Mesothelial cell of epicardium (in vitro differentiated cells): ENCODE measurements at places on chromosomes 12 and 14. TPM values are rescaled to one million over a fixed set of nuclear protein-coding genes. Genes with fewer than 3 reads are reported as not detected.

GRCh38 chr14:51834240-51834639 lies 26.2 kb upstream of the GNG2 start:
- no peaks in the 10 kb centered on the region for H3K4me1 ChIP-seq
- DNase-seq, result no peak
- H3K4me3 ChIP-seq, result no peak overlapping the region
- H3K27me3 ChIP-seq, result peaks cover 6% of the 10 kb centered on the region

GRCh38 chr12:5557906-5558305 lies 126.0 kb downstream of the NTF3 start:
- H3K4me1 ChIP-seq, result peaks cover 14% of the 10 kb centered on the region
- H3K36me3 ChIP-seq, result no peaks in the 10 kb centered on the region
- H3K27ac ChIP-seq, result no peak overlapping the region
- DNase-seq, result no peak
- H3K4me3 ChIP-seq, result no peak overlapping the region
- no peaks in the 10 kb centered on the region for H3K27me3 ChIP-seq

DNA sequence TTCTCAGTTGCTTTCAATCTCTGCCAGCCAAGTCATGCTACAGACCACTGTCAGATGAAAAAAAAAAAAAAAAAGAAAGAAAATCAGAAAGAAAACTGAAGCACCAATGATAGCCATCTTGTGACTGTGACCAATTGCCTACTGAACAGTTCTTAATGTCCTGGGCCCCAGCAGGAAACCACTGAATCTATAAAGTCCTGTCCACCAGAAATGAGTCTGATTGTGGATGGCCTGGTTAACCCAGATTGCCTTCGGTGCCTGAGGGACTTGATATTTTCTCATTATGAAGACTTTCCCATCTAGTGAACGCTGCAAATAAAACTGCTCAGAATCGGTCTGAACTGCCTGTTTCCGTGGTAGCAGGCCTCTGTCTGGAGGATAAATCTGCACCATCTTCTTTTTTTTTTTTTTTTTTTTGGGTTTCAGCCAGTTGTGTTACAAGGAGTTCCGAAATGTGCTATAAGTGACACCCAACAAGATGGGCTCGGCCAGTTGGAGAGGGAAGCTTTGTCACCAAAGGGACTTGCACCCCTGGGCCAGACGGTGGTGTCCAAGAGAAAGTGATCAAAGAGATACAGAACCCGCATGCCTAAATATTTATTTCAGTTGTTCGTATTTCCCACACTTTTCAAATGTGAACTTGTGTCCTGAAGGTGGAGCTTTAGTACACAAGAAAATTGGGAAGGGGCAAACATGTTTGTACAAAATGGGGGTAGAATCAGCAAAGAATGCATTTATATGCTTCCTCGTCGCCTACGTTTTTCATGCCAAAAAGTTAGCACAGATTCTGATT lies 3.0 kb upstream of the PLXNC1 start:
- DNase-seq, result no peak
- H3K27me3 ChIP-seq, result peaks cover 81% of the 10 kb centered on the region
- H3K36me3 ChIP-seq, result no peaks in the 10 kb centered on the region
- H3K4me1 ChIP-seq, result peaks cover 5% of the 10 kb centered on the region
- H3K4me3 ChIP-seq, result no peak overlapping the region

GRCh38 chr12:26369588-26369987 lies 174.2 kb downstream of the SSPN start:
- no peak overlapping the region for H3K27ac ChIP-seq
- H3K27me3 ChIP-seq, result no peaks in the 10 kb centered on the region
- no peak for DNase-seq
- H3K4me3 ChIP-seq, result no peak overlapping the region

DNA sequence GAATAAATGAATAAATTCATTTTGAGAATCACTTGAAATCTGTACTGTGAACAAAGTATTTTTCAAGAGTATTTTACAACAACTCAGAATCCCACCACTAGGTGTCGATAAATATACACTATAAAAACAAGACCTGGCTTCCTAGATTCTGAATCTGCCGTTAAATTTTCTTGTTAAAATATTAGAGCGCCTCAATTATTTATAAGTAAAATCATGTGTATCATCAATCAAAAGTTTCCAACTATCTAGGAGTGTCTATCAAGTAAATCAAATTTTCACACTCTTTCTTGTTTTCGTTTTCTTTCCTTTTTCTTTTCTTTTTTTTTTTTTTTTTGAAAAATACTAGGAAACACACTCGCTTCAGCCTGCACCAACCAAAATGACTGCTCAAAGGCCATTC lies 179.2 kb upstream of the DCN start:
- no peak for DNase-seq
- H3K27ac ChIP-seq, result no peak overlapping the region
- no peaks in the 10 kb centered on the region for H3K36me3 ChIP-seq
- H3K4me3 ChIP-seq, result no peak overlapping the region

GRCh38 chr14:89382901-89383845 lies 33.9 kb downstream of the FOXN3 start:
- no peak overlapping the region for H3K27ac ChIP-seq
- peaks cover 7% of the 10 kb centered on the region for H3K4me1 ChIP-seq
- peaks cover 26% of the 10 kb centered on the region for H3K36me3 ChIP-seq
- H3K4me3 ChIP-seq, result no peak overlapping the region
- no peak for DNase-seq

DNA sequence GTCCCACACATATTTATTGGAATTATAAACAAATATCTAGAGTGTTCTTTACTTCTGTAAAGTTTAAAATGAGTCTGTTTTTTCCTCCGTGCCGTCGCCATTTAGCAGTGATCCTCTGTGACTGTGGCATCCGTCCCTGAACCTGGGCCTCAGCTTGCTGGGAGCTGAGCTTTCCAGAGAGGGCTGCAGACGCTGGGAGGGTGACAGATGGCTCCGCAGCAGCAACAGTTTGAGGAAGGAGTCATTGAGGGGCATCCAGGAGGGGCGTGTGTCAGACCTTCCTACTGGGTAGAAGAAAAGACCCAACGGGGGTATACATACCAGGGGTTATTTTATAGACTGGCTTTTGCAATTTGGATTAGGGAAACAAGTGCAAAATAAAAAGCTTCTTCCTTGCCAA lies 47.9 kb downstream of the NEUROD4 start:
- H3K36me3 ChIP-seq, result no peaks in the 10 kb centered on the region
- H3K4me3 ChIP-seq, result no peak overlapping the region
- H3K27me3 ChIP-seq, result peaks cover 30% of the 10 kb centered on the region
- no peak for DNase-seq

- DNase-seq, result no peak
- H3K36me3 ChIP-seq, result peaks cover 11% of the 10 kb centered on the region
- peaks cover 45% of the 10 kb centered on the region for H3K4me1 ChIP-seq
- H3K27ac ChIP-seq, result peak overlapping the region; percentile 90
- no peak overlapping the region for H3K4me3 ChIP-seq
- no peaks in the 10 kb centered on the region for H3K27me3 ChIP-seq
Measured at GRCh38 chr12:121532503-121533393, 48.1 kb downstream of the KDM2B start.

- H3K4me3 ChIP-seq, result no peak overlapping the region
- no peaks in the 10 kb centered on the region for H3K27me3 ChIP-seq
- no peaks in the 10 kb centered on the region for H3K36me3 ChIP-seq
- no peak for DNase-seq
- H3K27ac ChIP-seq, result peak overlapping the region; percentile 43
Measured at GRCh38 chr12:46490635-46491034, 118.1 kb upstream of the SLC38A2 start.

- no peaks in the 10 kb centered on the region for H3K36me3 ChIP-seq
- H3K27me3 ChIP-seq, result peaks cover 10% of the 10 kb centered on the region
- no peak for DNase-seq
- H3K27ac ChIP-seq, result no peak overlapping the region
- no peaks in the 10 kb centered on the region for H3K4me1 ChIP-seq
Measured at GRCh38 chr14:49418789-49419188, 167.4 kb downstream of the RPS29 start.

DNA sequence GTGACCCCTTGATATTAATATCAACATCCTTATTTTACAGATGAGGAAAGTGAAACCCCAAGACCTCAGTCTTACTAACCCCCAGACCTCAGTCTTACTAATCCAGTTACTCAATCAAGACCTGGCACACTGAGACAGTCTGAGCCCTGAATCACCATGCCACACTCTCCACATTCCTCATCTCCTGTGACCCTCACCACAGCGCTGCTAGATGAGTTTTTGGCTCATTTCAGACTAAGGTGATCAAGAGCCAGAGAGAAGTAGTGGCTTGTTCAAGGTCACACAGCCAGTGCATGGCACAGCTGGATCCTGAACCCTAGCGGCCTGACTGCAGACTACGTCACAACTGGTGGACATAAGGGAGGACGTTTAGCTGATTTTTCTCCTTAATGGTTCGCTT lies 579.2 kb downstream of the BCL11B start:
- no peak overlapping the region for H3K27ac ChIP-seq
- no peak overlapping the region for H3K4me3 ChIP-seq
- peaks cover 10% of the 10 kb centered on the region for H3K27me3 ChIP-seq
- H3K4me1 ChIP-seq, result no peaks in the 10 kb centered on the region
- DNase-seq, result no peak

GRCh38 chr12:41881891-41882805 lies 262.5 kb downstream of the GXYLT1 start:
- H3K4me1 ChIP-seq, result no peaks in the 10 kb centered on the region
- DNase-seq, result no peak
- H3K4me3 ChIP-seq, result no peak overlapping the region
- no peaks in the 10 kb centered on the region for H3K27me3 ChIP-seq
- H3K27ac ChIP-seq, result no peak overlapping the region

DNA sequence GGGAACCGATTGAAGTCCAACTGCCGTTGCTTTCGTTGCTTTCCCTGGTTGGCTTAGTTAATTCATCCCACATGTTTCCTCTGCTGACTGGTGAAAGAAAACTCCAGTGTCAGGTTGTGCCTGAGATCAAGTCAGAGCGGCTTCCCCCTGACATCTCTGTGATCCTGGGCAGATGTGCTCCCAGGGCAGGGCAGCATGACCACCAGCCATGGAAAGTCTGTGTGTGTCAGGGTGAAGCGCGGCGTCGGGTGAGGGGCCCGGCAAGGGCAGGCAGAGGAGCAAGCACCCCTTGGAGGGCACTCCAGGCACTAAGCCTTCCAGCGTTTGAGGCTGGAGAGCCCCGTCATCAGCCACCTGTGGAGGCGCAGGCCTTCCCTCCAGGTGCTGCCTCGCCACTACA lies 54.5 kb upstream of the IGF1 start:
- no peaks in the 10 kb centered on the region for H3K36me3 ChIP-seq
- peak overlapping the region; percentile 65 for H3K27ac ChIP-seq
- DNase-seq, result no peak
- no peak overlapping the region for H3K4me3 ChIP-seq
- no peaks in the 10 kb centered on the region for H3K27me3 ChIP-seq
- peaks cover 29% of the 10 kb centered on the region for H3K4me1 ChIP-seq

- no peak for DNase-seq
- H3K27ac ChIP-seq, result no peak overlapping the region
- no peaks in the 10 kb centered on the region for H3K4me1 ChIP-seq
Measured at GRCh38 chr14:104475802-104476201, 103.8 kb upstream of the C14orf180 start.

- H3K4me3 ChIP-seq, result no peak overlapping the region
- H3K27me3 ChIP-seq, result no peaks in the 10 kb centered on the region
- no peak for DNase-seq
- peaks cover 6% of the 10 kb centered on the region for H3K36me3 ChIP-seq
- no peak overlapping the region for H3K27ac ChIP-seq
Measured at GRCh38 chr12:121921066-121921465, 2.7 kb downstream of the CFAP251 start.

GRCh38 chr14:45253754-45254310 lies 830 bp upstream of the MIS18BP1 start:
- peaks cover 6% of the 10 kb centered on the region for H3K36me3 ChIP-seq
- DNase-seq, result no peak
- H3K4me3 ChIP-seq, result peak overlapping the region; percentile 87
- H3K27ac ChIP-seq, result peak overlapping the region; percentile 95

DNA sequence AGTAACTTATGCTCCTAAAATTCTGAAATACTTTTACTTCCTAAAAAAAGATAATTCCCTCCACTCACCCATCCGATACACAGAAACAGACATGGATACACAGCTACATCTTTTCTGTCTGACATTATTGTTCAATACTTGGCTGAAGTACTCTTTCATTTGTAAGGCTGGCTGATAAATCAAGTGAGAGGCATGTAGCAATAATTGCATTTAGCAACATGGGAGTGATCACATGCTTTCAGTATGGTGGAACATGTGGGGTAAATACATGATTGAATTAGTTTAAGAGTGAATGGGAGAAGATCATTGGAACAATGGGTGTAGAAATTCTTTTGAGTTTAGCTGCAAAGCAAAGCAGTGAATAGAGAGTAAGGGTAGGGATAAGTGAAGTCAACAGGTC lies 25.6 kb downstream of the PTPRQ start:
- H3K4me3 ChIP-seq, result no peak overlapping the region
- no peaks in the 10 kb centered on the region for H3K27me3 ChIP-seq
- H3K4me1 ChIP-seq, result peaks cover 5% of the 10 kb centered on the region
- no peak overlapping the region for H3K27ac ChIP-seq
- no peak for DNase-seq

DNA sequence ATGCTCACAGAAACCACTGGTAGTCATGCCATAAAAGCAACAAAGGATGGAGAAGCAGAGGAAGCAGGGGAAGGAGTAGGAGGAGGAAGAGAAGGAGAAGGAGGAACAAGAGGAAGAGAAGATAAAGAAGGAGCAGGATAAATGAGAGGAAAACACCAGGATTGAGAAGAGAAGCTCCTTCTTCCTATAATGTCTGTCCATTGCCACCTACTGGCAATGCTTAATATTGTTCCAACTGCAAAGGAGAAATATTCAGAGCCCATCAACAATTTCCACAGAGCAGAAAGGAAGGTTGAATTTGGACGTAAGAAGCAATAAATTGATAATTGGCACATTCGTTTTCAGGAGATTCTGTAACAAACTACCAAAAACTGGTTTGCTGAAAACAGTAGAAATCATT lies 898.4 kb downstream of the SLC16A7 start:
- no peak overlapping the region for H3K4me3 ChIP-seq
- no peaks in the 10 kb centered on the region for H3K36me3 ChIP-seq
- no peaks in the 10 kb centered on the region for H3K27me3 ChIP-seq
- H3K27ac ChIP-seq, result no peak overlapping the region
- no peaks in the 10 kb centered on the region for H3K4me1 ChIP-seq

DNA sequence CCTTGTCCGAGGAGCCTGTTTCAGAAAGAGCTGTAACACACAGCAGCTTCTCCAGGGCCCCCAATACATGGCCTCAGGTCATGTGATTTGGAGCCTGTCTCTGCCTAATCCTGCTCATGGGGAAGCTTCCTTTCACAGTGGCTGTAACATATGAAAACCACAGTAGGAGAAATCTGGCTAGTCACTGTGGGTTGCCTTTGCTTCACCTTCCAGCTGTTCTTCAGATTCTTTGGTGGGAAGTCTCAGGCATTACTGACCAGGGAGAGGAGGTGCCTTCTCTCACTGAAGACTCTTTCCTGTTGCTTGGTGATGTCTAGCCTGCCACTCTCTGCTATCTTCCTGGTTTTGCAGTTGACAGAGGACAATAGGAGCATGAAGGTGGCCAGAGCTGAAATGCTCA lies 350.6 kb downstream of the DPF3 start:
- DNase-seq, result no peak
- no peaks in the 10 kb centered on the region for H3K36me3 ChIP-seq
- no peak overlapping the region for H3K4me3 ChIP-seq
- peaks cover 7% of the 10 kb centered on the region for H3K27me3 ChIP-seq
- H3K27ac ChIP-seq, result no peak overlapping the region

Gene TMEM30B
- total RNA-seq, result 10.1 to 11.2 TPM (median 10.6 TPM) in 3 replicates

Gene CIROP
- not detected in 3 replicates for total RNA-seq

Gene OTOGL
- total RNA-seq, result 0.45 to 0.60 TPM (median 0.51 TPM) in 3 replicates

Gene CAPZA3
- 0.20 TPM in 1 of 3 replicates, not detected in the others for total RNA-seq

Gene PTGER2
- total RNA-seq, result 6.6 to 7.2 TPM (median 7.1 TPM) in 3 replicates

Gene SYNDIG1L
- total RNA-seq, result 0.38 to 0.58 TPM (median 0.38 TPM) in 3 replicates

Gene TAS2R50
- total RNA-seq, result 3.3 to 3.4 TPM (median 3.3 TPM) in 3 replicates

Gene LRP1-AS
- total RNA-seq, result not detected in 3 replicates

Gene WSCD2
- total RNA-seq, result 0.13 to 0.32 TPM in 2 of 3 replicates, not detected in the other

Gene RCOR1
- total RNA-seq, result 43.2 to 47.4 TPM (median 45.1 TPM) in 3 replicates

Gene SIX6
- total RNA-seq, result not detected in 3 replicates

Gene BATF
- total RNA-seq, result 1.4 to 1.8 TPM (median 1.6 TPM) in 3 replicates

Gene DHRS2
- 1.2 to 1.6 TPM (median 1.5 TPM) in 3 replicates for total RNA-seq

Gene MYO1H
- total RNA-seq, result not detected in 3 replicates

Gene OTX2
- total RNA-seq, result 0.27 TPM in 1 of 3 replicates, not detected in the others
